ENCODE measurements at places on chromosomes 1 and 21.

GRCh38 chr1:206831650-206832049 is 33.8 kb upstream of the IL20 start:
- H3K27me3 ChIP-seq, result peaks cover 5% of the 10 kb centered on the region
- no peaks in the 10 kb centered on the region for H3K36me3 ChIP-seq
- no peak overlapping the region for H3K4me3 ChIP-seq
- H3K27ac ChIP-seq, result no peak overlapping the region
- no peak for DNase-seq
- H3K4me1 ChIP-seq, result no peaks in the 10 kb centered on the region

- H3K36me3 ChIP-seq, result no peaks in the 10 kb centered on the region
- H3K4me1 ChIP-seq, result no peaks in the 10 kb centered on the region
- H3K27me3 ChIP-seq, result no peaks in the 10 kb centered on the region
- no peak for DNase-seq
Measured at GRCh38 chr1:94362466-94363058, 55.6 kb upstream of the ABCD3 start.

- H3K27ac ChIP-seq, result no peak overlapping the region
- no peaks in the 10 kb centered on the region for H3K27me3 ChIP-seq
- peaks cover 15% of the 10 kb centered on the region for H3K36me3 ChIP-seq
- H3K4me1 ChIP-seq, result no peaks in the 10 kb centered on the region
- no peak for DNase-seq
Measured at GRCh38 chr21:36377391-36377842, 7.8 kb upstream of the CHAF1B start.

DNA sequence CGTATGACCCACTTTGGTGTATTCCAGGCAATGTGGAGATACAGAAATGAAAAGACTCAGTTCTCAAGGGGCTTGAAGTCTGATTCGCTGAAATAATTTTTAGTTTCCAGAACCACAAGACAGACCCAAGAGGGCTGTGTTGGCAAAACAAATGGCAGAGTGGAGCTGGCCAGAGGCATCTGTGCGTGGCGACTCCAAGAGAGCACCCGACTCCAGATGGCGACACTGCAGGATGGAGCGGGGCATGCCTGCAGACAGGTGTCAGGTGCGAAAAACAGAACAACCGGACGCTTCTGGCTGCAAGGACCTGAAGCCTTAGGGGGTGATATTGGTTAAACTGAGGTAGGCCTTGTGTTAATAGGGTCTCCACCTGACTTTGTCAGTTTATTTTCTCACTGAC is 31.7 kb upstream of the COQ8A start:
- H3K27ac ChIP-seq, result no peak overlapping the region
- no peaks in the 10 kb centered on the region for H3K27me3 ChIP-seq
- DNase-seq, result no peak
- no peak overlapping the region for H3K4me3 ChIP-seq
- no peaks in the 10 kb centered on the region for H3K36me3 ChIP-seq

DNA sequence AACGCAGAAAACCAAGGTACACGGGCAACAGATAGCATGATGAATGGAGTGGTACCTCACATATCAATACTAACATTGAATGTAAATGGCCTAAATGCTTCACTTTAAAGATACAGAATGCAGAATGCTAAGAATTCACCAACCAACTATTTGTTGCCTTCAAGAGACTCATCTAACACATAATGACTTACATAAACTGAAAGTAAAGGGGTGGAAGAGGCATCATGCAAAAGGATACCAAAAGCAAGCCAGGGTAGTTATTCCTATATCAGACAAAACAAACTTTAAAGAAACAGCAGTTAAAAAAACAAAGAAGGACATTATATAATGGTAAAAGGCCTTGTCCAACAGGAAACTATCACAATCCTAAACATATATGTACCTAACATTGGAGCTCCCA is 137.1 kb upstream of the APP start:
- H3K36me3 ChIP-seq, result no peaks in the 10 kb centered on the region
- no peaks in the 10 kb centered on the region for H3K27me3 ChIP-seq
- H3K4me3 ChIP-seq, result no peak overlapping the region
- H3K4me1 ChIP-seq, result no peaks in the 10 kb centered on the region
- DNase-seq, result no peak

DNA sequence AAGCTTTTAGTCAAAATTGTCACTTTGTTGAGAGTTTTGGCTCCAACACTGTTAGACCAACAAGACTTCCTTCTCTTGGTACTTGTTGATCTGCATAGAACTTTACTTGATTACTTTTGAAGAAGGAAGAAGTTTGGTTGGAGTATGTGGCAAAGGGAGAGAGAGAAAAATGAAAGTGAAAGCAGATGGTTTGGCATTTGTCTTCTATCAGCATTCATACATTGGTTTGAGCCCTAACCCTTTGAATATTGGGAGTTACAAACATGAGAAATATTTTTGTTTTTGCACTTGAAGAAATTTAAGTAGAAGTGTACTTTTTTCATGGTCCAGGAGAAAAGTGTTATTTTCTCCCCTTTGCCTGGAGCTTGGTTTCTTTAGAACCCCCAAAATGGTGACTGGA is 169.8 kb downstream of the ADGRL4 start:
- H3K27ac ChIP-seq, result no peak overlapping the region
- no peaks in the 10 kb centered on the region for H3K4me1 ChIP-seq
- DNase-seq, result no peak
- no peaks in the 10 kb centered on the region for H3K36me3 ChIP-seq
- no peaks in the 10 kb centered on the region for H3K27me3 ChIP-seq

GRCh38 chr1:41199375-41199774 is 42.7 kb downstream of the SCMH1 start:
- H3K27ac ChIP-seq, result no peak overlapping the region
- no peaks in the 10 kb centered on the region for H3K27me3 ChIP-seq
- DNase-seq, result no peak
- H3K4me3 ChIP-seq, result no peak overlapping the region
- no peaks in the 10 kb centered on the region for H3K4me1 ChIP-seq
- no peaks in the 10 kb centered on the region for H3K36me3 ChIP-seq

DNA sequence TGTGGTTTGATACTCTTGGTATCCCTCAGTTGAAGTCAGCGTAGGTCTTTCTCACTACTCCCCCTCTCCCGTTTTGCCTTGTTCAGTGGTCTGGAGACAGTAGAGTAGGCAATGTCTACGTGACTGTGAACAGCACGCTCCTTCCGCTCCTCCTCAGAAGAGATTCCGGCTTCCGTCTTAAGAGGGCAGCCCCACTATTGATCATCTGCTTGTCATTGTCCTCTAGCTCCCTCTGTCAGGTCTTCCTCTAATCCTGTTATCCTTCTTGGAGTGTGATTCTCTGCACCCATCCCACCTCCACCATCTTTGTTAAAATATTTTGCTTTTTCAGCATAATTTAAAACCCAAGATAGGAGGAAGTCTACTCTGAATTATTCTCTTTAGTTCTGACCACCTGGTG is 129.9 kb upstream of the KCNK2 start:
- no peaks in the 10 kb centered on the region for H3K4me1 ChIP-seq
- no peak overlapping the region for H3K27ac ChIP-seq
- no peak overlapping the region for H3K4me3 ChIP-seq
- no peaks in the 10 kb centered on the region for H3K27me3 ChIP-seq
- no peaks in the 10 kb centered on the region for H3K36me3 ChIP-seq
- DNase-seq, result no peak

DNA sequence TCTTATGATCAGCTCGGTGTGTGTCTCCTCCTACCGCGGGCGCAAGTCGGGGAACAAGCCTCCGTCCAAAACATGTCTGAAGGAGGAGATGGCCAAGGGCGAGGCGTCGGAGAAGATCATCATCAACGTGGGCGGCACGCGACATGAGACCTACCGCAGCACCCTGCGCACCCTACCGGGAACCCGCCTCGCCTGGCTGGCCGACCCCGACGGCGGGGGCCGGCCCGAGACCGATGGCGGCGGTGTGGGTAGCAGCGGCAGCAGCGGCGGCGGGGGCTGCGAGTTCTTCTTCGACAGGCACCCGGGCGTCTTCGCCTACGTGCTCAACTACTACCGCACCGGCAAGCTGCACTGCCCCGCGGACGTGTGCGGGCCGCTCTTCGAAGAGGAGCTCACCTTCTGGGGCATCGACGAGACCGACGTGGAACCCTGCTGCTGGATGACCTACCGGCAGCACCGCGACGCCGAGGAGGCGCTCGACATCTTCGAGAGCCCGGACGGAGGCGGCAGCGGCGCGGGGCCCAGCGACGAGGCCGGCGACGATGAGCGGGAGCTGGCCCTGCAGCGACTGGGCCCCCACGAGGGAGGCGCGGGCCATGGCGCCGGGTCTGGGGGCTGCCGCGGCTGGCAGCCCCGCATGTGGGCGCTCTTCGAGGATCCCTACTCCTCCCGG is 1.5 kb downstream of the KCNC4 start:
- no peak overlapping the region for H3K27ac ChIP-seq
- H3K4me3 ChIP-seq, result peak overlapping the region; percentile 48
- H3K4me1 ChIP-seq, result peaks cover 22% of the 10 kb centered on the region
- DNase-seq, result no peak
- H3K27me3 ChIP-seq, result peaks cover 7% of the 10 kb centered on the region

- H3K36me3 ChIP-seq, result peaks cover 16% of the 10 kb centered on the region
- no peaks in the 10 kb centered on the region for H3K4me1 ChIP-seq
- no peak overlapping the region for H3K4me3 ChIP-seq
Measured at GRCh38 chr1:171800342-171800741, 18.9 kb downstream of the METTL13 start.

GRCh38 chr1:3836421-3836820 is 20.6 kb downstream of the CEP104 start:
- H3K27ac ChIP-seq, result no peak overlapping the region
- H3K4me3 ChIP-seq, result no peak overlapping the region
- no peaks in the 10 kb centered on the region for H3K4me1 ChIP-seq
- no peaks in the 10 kb centered on the region for H3K36me3 ChIP-seq

GRCh38 chr1:114154146-114154962 is 685 bp upstream of the SYT6 start:
- H3K27ac ChIP-seq, result no peak overlapping the region
- peaks cover 97% of the 10 kb centered on the region for H3K27me3 ChIP-seq
- no peak overlapping the region for H3K4me3 ChIP-seq
- H3K36me3 ChIP-seq, result no peaks in the 10 kb centered on the region
- DNase-seq, result no peak

DNA sequence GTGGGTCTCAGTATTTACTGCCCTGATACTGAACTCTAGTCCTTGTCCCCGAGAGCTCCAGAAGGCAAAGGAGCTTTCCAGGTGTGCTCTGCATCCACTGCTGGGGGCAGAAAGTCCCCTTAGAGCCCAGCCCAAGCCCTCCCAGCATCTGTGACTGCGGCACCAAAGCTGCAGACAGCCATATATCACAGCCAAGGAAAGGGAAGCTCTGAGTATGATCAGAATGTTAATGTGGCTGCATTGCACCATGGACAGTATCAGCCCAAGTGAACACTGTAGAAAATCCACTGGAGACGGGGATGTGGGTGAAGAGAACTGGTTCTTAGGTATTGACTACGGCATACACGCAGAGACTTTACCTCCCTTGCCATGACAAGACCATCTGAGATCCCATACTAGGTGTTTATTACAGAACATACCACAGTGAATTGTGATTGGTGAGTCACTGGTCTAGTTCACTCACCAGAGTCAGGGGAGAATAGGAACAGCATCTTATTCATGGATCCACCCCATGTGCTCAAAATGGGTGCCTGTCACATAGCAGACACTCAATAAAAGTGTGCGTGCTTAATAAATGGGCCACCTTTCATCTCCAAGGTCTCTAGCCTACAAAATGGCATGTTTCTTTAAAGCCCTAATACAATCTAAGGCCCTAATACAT is 170.3 kb downstream of the HHIPL2 start:
- no peak overlapping the region for H3K4me3 ChIP-seq
- no peaks in the 10 kb centered on the region for H3K4me1 ChIP-seq
- H3K27me3 ChIP-seq, result no peaks in the 10 kb centered on the region

DNA sequence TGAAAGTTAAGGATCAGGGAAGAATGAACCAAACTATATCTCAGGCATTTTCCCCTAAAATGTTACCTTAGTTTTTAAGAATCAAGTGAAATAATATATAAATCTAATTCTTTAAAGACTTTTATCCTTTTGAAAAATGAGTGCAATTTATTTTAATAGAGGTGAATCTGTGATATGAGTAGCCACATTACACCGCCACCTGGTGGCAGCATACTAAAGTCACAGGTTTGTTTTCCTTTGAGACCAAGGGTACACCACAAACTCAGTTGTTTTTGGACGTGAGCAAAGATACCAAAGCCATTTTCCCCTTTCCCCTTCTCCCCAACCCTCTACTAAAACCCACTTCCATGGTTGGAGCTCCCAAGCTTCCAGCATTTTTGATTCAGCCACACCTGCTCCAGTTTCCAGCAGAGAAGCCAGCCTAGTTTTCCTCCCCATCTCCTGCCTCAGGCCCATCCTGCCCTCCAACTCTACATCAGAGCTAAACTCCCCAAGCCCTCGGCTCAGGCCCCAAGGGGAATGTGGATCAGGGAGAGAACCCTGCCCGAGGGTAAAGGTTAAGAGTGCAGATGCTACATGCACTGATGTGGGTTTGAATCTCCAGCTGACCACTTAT is 22.9 kb upstream of the LDLRAP1 start:
- no peak overlapping the region for H3K27ac ChIP-seq
- no peaks in the 10 kb centered on the region for H3K27me3 ChIP-seq
- H3K4me3 ChIP-seq, result no peak overlapping the region
- H3K4me1 ChIP-seq, result no peaks in the 10 kb centered on the region
- no peaks in the 10 kb centered on the region for H3K36me3 ChIP-seq
- DNase-seq, result peak; percentile 72

DNA sequence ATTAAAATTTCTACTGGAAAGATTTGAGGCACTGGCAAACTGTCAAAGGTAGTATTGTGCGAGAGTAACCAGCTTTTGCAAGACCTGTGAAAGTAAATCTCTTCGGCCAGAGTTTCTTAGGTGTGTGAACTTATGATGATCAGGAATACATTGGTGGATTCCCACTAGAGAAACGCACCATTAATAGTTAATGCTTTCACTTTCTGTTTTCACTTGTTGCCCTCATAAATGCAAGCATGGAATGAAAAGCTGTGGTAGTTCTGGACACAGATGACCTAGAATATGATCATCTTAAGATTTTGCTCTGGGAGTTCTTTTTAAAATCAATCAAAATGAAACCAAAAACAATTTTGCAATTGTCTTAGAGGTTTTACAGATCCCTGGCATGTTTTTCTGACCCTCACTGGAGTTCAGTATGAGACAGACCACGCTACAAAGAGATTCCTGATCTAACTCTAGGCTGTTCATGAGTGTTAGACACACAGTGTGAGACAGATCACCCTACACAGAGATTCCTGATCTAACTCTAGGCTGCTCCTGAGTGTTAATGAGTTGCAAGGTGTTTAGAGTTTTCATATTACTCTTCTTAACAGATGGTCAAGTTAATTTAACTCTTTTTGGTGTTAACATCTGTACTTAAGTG is 98.8 kb downstream of the SDCCAG8 start:
- no peaks in the 10 kb centered on the region for H3K36me3 ChIP-seq
- H3K27me3 ChIP-seq, result no peaks in the 10 kb centered on the region
- DNase-seq, result no peak

DNA sequence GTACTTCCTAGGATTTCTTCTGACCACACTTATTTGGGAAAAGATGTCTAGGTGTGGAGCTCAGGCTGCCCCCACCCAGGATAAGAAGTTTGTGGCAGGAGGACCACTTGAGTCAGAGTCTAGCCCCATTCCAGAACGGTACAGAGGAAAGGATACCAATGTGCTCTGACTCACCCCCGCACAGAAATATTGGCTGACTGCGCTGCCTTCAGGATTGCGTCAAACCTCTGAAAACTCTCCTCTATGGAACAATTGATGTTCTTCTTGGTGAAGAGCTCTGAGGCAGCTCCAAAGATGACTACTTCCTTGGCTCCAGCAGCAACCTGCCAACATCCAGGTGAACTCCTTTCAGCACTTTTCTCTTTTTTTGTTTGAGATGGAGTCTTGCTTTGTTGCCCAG is 11.2 kb downstream of the HMGCL start:
- H3K4me1 ChIP-seq, result peaks cover 18% of the 10 kb centered on the region
- DNase-seq, result no peak
- no peak overlapping the region for H3K4me3 ChIP-seq
- no peaks in the 10 kb centered on the region for H3K36me3 ChIP-seq
- H3K27me3 ChIP-seq, result no peaks in the 10 kb centered on the region

Measured in transverse colon (tissue), 4 donors.